ENCODE measurements at places on chromosomes 3 and 15.

- DNase-seq = peak; percentile 60
These were observed 164.8 kb downstream of the AKAP13 start for GRCh38 chr15:85545185-85545584.

- no peak for DNase-seq
These were observed 5.0 kb upstream of the CCR2 start for GRCh38 chr3:46348823-46349482.

DNA sequence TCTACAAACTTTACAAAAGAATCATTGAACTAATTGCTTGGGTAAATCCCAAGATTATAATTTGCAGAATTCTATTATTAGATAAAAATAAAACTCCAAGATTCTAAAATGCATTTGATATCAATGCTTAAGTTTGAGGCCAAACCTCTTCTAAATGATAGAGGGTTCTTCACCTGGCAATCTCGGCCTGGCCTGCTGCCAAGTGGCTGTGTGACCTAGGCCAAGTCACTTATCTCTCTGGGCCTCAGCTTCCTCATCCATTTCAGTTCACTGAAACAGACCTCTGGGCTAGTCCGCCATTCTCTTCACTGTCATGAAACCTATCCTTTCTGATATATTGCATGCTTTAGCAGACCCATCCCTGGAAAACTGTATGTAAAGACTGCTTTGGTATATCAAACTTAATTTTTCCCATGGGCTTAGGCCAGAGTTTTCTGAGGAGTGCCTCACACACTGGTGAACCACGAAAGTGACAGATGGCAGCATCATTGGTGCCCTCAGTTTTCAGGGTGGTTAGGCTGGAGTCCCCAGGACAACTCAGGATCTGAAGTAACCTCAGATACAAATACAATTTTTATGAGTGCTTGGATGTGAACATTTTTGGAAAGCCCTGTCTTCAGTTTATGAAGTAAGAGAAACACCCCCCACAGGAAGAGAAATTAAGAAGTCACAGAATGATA is 21.8 kb downstream of the NUDT16 start:
- DNase-seq = no peak

DNA sequence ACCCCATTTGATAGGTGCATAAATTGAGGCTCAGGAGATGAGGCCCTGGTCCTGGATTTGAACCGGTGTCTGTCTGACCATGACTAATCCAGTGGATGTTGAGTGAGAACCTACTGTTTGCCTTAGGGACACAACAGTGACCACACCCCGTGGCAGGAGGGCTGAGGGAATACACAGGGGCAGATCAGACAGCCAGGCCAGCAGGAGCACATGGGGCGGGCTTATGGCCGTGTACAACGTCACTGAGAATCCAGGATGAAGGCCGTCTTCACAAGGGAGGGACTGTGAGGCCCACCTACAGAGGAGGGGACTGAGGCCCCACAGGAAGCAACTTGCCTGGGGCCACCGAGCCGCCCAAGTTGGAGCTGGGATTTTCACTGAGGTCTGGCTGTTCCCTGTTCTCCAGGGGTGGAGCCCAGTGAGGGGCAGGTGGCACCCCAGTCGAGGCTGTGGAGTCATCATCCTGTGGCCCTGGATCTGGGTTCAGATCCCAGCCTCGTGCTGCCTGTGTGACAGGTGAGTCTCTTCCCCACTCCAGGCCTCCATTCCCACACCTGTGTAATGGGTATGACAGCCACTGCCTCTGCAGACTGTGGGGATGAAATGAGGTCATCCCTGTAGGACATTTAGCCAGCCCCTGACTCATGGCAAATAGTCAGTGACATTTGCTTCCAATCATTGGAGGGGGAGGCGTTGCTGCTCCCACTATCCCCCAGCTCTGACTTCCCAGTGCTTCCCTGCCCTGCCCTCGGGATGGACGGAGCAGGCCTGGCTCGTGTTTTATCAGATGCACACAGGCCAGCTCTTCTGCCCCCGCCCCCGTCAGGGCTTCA is 6.3 kb upstream of the PLXND1 start:
- no peak for DNase-seq

GRCh38 chr3:76199382-76199781 is 414.0 kb upstream of the ZNF717 start:
- no peak for DNase-seq

DNA sequence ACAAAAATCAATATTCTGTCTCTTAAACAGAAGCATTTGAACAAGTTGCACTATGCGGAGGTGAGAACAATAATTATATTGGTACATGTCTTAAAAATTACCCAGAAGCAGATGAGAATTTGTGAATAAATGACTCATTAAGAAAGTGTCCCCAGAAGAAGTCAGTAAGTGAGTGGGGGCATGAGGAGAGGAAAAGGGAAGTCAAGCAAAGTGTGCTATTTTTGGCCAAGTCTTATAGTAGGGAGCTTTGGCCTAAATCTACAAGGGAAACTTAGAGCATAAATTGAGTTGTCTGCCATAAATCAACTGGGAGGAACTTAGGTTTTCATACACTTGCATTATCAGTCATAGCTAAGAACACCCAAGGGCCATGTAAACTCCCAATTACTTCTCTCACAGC is 86.9 kb upstream of the SATB1 start:
- DNase-seq = no peak

DNA sequence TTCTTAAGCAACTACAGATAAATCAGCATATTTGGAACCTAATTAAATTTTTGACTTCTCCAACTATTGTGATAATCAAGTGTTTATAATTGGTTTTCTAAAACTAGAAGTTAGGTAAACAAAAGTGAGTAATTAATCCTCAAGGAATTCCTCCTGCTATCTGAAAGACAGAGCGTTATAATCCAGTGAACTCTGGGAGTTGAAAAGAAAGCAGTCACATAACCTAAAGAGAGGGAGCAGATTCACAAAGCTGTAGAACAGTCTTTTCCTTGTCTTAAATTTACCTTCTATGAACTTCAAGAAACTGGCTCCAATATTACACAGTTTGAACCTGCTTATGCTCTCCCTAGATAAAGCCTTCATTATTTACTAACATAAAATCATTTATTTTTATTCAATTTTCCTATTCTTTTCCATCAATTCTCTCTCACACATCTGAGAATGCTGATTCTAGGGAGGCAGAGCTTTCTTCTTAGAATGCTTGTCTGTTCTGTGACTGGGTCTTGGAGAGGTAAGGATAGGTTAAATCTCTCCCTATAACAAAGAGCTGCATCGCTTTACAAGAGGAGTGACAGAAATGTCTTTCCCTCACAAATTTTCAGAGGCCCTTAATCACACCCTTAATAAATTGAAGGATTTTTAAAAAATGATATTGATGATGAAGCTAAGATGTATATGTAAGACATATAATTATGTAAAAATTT is 132.8 kb downstream of the TUSC7 start:
- no peak for DNase-seq

GRCh38 chr15:78052001-78052401 is 25.5 kb downstream of the TBC1D2B start:
- peak; percentile 33 for DNase-seq

DNA sequence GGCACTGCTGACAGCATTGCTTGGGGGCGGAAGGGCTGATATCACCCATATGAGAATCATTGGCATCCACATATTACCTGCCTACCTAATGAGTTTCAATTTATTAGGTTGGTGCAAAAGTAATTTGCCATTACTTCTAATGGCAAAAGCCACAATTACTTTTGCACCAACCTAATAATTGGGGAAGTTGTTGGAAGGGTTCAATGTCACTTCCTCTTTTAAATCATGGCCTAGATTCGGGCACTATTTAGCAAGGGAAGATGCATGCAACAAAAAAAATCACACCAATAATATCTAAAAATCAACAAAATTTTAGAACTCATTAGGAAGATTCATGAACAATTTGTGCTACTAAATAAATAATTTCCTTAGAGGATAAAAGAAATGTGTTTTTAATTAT is 56.0 kb upstream of the AGTR1 start:
- no peak for DNase-seq

- DNase-seq = peak; percentile 9
These were observed 294.0 kb downstream of the DIPK2A start for GRCh38 chr3:144265542-144266100.

GRCh38 chr3:135325726-135326235 is 530.7 kb downstream of the EPHB1 start:
- no peak for DNase-seq

DNA sequence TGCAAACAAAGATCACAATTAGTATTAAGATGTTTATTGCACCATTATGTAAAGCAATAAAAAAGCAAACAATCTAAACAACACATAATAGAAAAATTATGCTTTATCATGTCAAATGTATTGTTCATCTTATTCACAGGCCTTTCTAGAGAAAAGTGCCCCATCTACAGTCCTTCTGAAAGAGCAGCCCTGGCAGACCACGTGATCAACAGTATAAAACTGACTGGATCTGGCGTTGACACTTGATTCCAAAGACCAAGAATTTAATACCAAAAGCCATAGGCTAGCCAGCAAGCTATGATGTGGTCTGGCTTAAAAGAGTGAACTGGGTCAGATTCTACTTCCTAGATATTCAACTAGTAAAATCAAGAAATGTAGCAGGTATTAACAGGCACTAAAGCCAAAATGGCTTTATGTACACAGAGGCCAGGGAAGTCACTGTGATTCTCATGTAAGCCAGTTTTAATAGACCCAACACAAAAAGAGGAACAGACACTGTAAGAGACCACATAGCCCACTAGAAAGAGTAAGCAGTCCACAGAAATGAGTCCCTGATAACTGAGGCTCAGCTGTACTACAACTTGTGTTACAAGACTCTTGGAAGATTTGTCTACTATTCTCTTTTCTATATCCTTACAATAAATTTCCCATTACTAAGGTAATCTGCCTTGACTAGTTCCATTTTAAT is 32.5 kb downstream of the DMXL2 start:
- DNase-seq = no peak

DNA sequence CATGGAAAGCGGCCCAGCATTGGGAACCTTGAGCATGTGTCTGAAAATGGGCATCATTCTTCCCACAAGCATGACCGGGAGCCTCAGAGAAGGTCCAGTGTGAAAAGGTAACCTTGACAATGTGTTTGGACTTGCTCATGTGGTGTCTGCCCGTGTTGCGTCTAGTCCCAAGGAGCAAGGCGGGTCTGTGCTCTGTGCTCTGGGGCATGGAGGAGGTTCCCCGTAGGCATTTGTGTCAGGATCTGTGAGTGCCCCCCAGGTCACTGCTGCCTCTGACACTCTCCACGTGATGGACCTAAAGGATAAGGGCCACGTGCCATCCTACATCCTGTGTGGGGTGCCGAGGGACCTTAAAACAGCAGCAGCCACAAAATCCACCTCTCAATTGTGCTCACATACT is 44.9 kb downstream of the CHDH start:
- DNase-seq = no peak

DNA sequence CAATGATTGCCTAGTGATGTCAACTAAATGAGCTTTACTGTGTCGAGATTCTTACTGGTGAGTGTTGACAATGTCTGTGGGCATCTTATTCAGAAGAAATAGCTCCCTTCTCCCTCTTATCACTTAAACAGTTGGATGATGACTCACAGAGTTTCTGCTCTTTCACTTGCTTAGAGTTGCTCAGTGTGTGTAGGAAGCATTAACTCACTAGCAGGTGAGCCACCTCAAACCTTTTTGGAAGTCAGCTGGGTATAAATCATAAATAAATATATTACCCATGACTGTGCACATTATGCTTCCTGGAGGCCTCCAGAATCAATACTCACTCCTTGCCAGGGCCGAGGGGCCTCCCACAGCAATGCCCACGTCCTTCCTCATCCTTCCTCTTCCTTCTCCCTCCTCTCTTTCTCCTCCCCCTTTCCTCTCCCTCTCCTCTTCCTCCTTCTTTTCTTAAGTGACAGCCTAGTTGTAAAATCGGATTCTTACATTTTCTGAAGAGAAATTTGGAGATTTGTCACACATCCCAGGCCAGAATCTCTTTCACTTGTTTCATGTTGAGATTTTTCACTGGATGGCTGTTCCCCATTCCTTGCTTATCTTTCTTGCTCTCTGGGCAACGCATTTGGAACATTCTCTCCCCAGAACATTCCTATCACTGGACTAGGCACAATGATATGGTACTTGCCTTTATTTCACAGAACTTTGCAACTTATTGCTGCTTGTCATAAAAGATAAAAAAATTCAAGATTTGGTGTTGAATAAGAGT is 17.5 kb downstream of the SHC4 start:
- DNase-seq = peak; percentile 65

Data from cardiac fibroblast (primary cell).